Urinary bladder (tissue), 4 donors: ENCODE measurements at places on chromosomes 6 and 20.

- DNase-seq = peak; percentile 7
These were observed 1303.8 kb upstream of the ADGRB3 start for GRCh38 chr6:67331304-67331703.

GRCh38 chr6:34147906-34148630, 2.2 kb upstream of the GRM4 start:
- no peak for DNase-seq

- DNase-seq = no peak
These were observed 22.7 kb downstream of the SLC16A10 start for GRCh38 chr6:111110036-111110435.

DNA sequence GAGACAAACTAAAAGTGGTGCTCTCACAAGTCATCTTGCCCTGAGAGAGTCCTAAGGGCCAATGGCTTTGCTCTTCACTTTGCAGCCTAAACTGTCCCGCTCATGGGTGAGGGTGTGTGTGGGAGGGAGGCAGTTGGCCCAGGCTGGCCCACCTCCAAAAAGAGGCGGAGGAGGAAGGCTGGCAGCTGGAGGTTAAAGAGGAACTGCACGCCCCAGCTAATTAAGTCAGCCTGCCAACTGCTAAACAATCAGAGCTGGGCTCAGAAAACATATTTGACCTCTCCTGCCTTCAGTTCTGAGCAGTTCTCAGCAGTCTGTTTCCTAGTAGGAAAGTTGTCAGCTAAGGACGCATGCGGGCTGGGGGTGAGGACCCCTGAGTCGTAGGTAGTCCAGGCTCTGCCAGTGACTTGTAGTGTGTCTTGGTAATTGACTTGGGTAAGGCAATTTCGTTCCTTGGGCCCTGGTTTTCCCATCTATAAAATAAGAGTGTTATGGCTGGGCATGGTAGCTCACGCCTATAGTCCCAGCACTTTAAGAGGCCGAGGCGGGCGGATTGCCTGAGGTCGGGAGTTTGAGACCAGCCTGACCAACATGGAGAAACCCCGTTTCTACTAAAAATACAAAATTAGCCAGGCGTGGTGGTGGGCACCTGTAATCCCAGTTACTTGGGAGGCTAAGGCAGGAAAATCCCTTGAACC, 17.0 kb downstream of the GSS start:
- DNase-seq = no peak
